ENCODE measurements at places on chromosomes 12 and 14.

DNA sequence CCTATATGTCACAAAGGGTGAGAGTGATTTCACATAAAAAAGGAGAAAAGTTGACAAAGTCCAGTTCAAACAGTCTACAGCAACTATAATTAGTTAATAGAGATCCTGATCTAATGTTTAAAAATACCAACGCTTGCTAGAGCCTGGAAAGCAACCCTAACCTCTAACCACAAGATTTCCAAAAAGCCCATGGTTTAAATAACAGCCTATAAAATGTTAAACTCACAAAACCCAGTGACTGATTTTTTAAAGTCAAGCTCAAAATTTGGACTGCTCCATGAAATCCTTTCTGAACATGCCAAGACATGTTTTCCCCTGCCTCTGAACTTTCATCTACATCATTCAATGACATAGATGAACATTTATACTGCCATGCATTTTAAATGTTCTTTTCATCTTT is 81.6 kb downstream of the PLEKHG7 start:
- no peak for DNase-seq

DNA sequence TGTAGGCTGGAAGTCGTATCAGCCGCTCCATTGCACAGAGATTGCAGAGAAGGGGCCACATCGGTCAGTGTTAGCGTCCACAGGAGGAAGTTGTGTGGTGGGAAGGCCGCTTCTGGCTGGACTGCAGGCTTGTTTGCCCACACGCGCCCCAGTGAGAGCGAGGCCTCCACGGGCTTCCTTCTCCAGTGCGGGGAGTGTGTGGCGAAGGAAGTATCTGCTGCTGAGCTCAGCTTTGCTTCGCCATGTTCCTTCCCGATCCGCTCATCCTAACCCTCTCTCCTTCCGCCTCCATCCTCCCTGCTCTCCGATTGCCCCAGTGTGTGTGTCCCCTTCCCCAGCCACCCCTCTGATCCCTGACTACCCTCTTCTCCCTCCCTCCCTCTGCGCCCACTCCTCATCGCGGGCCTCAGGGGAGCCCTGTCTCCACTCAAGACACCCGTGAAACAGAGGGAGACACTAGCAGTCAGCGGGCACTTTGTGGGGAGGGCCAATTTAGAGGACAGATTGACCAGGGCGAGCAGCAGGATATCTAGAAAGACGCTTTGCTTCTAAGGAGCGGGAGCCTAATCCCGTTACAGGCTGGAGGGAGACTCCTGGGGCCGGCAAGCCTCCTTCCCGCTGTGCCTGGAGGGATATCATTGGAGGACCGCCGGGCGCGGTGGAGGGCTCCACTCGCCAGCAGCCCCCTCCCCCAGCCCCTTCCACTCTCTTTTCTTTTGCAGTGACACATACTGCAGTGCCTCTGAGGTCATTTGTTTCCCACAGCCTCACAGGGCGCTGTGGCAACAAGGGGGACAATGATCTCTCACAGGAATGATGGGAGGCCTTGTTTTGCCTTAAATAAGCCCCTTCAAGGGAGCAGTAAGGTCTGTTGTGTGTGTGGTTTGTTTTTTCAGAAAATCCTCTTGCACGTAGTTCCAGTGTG is 428.8 kb downstream of the ZFP36L1 start:
- no peak for DNase-seq

- DNase-seq = no peak
Measured at GRCh38 chr14:94474581-94475031, 1.4 kb downstream of the SERPINA9 start.

- no peak for DNase-seq
Measured at GRCh38 chr14:91311284-91311662, 66.8 kb upstream of the GPR68 start.

DNA sequence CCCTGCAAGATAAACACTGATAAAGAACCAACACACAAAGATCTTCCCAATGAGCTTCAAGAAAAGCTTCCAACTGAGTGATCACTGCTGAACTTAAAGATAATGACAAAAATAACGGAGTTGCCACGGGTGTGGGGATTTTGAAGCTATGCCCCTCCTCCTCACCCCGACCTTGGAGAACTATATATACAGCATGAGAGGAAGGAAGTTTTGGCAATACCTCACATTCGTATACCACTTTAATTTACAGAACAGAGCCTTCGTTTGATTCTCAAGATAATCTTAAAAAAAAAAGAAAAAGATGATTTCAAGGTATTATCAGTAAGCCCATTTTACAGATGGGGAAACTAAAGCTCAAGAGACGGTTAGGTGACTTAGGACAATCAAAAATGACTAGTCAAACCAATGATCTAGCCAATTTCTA is 715 bp downstream of the NEK9 start:
- DNase-seq = no peak

- DNase-seq = no peak
Measured at GRCh38 chr14:63877550-63877939, 24.7 kb downstream of the SYNE2 start.

DNA sequence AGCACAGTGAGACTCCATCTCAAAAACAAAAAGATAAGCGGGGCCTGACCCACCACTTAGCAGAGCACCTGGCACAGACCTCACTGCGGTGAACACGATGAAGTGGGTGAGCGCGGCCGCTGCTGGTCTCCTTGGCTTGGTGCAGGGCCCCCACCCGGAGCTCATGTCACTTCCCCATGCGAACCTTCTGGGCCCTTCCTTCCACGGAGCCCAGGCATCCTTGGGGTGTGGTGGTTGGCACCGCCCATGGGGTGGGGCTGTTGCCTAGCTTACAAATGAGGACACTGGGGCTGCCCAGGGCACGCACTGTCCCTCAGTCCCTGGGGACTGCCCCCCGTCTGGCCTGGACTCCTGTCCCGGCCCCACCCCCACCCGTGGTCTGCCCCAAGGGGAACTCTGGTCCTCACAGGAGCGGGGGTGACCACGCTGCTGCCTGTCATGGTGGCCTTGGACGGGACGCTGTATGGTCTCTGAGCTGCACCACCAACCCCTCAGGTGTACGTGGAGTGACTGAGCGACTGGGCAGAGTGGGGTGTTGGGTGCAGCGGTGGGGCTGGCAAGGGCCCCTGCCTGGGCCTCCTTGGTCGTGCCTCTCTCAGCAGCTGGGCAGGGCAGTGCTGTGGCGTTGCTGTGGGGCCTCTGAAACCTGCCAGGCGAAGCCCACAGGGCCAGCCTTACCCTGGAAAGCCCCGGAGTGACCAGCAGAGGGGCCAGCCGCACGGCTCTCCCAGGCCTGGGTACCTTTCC is 15.3 kb downstream of the FBRSL1 start:
- no peak for DNase-seq

DNA sequence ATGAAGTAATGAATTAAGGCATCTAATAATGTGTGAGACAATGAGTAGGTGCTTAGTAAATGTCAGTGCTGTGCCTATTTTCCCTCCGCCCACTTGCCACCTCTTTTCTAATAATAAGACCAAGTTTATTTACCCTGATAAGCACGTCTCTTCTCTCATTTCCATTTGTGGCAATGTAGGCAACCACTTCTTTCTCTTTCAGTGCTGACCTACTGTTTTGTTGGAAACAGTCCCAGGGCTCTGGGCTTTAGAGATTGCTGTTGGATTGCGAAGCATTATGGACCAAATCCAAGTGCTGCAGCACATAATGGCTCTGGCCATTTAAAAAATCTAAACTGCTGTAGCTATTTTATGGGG is 141.3 kb upstream of the PLEKHG7 start:
- DNase-seq = no peak

GRCh38 chr12:123465084-123465483 is 7.1 kb downstream of the SNRNP35 start:
- no peak for DNase-seq

GRCh38 chr12:131766382-131767107 is 55.7 kb downstream of the SFSWAP start:
- DNase-seq = no peak

DNA sequence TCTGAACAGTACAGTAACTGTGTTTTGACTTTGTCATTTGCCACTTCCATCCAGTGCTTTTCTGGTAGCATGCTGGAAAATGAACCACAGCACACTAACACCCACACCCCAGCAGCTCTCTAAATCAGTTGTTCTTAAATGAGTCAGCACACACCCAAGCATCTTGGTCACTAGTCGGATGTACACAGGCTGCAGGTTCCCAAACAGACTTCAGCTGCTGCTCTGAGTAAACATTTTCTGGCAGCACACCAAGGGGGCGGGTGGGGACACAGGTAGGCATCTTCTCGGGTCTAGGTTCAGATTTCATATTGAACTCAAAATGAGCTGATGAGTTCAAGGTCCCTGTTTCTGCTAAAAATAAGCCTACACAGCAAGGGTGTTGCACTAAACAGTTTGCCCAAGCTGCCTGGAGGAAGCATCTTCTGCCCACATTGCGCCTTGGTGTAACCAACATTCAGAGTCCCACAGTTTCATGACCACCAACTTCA is 39.8 kb downstream of the IFNG start:
- peak; percentile 36 for DNase-seq

GRCh38 chr12:67671419-67671818 is 22.9 kb downstream of the DYRK2 start:
- no peak for DNase-seq

DNA sequence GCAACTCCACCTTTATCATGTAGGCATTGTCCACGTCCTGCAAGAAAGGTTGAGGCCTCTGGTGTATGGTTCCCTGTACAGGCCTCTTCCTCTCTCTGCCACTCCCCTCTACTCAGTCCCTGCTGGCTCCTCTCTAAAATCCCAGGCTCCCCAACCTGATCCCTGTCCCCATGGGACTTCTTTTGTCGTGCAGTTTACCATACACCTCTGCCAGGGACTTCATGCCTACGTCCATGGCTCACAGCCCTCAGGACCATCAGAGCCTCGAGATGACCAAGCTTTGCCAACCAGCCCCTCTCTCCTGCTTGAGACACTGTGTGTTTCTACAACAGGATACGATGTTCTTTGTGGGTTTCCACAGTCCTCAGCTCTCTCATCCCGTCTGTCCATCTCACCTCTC is 2.9 kb downstream of the KRT2 start:
- DNase-seq = no peak

Measured in stimulated activated CD8-positive, alpha-beta memory T cell treated with anti-CD3 and anti-CD28 coated beads, Interleukin-12 subunit alpha, Interleukin-12 subunit beta, amount 100 ng/mL, for 4 hours (primary cell).